ENCODE measurements at places on chromosomes 2 and 18. TPM values are rescaled to one million over a fixed set of nuclear protein-coding genes. Genes with fewer than 3 reads are reported as not detected.

DNA sequence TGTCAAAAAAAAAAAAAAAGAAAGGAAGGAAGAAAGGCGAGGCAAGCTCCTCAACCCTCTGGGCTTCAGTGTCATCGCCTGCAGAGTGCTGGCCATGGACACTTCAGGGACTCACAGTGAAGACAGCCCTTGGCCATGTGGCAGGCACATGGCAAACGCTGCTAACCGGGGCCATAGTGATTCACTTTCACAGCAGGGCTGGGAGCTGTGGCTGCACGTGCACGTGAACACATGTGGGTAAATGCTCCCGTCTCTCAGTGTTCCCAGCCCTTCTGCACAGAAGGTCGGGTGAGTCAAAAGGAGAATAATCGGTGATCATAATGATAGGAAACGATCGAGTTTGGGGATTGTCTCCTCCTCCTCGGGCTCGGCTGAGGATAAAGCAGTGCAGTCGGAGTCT lies 46.1 kb upstream of the UBE2F start:
- no peak for DNase-seq

The GALM gene
- 13.2 TPM for polyA plus RNA-seq

GRCh38 chr2:43221124-43221762 lies 5.2 kb downstream of the ZFP36L2 start:
- DNase-seq: peak; percentile 85

The FKBP1B gene
- polyA plus RNA-seq: 2.0 TPM

- no peak for DNase-seq
Measured at GRCh38 chr2:5401115-5401657, 291.0 kb upstream of the SOX11 start.

The PFN4 gene
- polyA plus RNA-seq: 1.8 TPM

DNA sequence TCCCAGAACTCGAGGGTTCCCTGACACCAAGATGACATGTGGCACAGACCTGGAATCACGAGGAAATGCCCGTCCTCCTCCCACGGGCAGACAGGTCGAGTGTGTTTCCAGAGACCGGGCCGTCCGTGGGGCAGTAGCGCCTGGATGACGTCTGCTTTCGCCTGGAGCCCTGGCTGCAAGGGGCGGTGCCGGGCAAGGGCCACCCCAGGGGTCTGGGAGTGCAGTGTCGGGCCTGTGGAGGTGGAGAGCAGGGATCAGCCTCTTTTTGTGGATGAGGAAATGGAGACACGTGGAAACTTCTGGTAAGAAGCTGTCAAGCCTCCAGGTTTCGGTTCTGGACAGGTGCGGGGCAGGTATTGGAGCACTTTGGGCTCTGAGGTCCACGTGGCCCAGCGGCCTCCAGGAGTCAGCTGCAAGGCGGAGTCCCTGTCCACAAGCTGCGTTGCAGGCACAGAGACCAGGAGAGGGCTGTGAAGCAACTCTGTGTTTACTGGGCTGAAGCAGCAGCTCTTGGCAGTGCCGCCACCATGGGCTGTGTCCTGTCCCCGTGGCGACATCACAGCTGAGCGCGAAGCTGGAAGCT lies 25.6 kb downstream of the NFATC1 start:
- no peak for DNase-seq

The IL1R2 gene
- 0.28 TPM for polyA plus RNA-seq

GRCh38 chr2:102660070-102660469 lies 40.7 kb downstream of the SLC9A2 start:
- DNase-seq: no peak

The LYPD6B gene
- 0.14 TPM for polyA plus RNA-seq

- no peak for DNase-seq
Measured at GRCh38 chr18:44961288-44961995, 280.8 kb downstream of the SETBP1 start.

DNA sequence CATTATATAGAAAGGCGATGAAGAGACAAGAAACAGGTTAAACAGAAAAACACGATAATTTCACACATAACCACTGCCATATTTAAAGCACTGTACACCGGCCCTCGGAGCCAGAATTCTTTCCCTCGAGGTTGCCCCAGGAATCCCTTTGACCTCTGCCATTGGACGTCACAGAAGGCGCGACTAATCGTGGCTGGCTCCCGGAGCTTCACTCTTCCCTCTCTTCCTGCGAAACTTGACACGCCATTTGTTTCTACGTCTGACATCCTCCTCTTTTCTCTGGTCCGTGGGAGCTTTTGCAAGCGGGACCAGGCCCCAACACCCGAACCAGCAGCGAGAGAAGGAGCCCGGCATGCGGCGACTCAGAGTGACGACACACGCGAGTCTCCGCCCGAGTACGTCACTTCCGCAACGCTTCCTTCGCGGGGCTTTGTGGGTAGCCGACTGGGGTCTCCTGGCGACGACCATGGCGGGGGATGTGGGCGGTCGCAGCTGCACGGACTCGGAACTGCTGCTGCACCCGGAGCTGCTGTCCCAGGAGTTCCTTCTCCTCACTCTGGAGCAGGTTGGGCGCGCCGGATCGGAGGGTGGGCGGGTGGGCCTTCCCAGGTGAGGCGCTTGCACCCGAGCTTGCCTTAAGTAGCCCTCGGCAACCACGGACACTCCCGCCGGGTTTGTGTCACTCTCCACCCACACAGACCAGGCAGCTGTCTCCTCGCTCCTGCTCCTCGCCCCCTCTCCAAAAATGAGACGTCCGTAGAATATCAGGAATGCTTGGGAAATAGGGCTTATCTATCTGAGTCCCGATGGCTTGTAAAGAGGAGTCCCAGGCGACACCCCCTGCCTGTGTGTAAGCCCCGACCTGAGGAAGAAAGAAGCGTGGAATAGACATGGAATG lies at the start of gene C2orf49:
Gene C2orf49, plus strand, starts transcription at position 419 of the 898 bp plus-strand sequence. Its CDS starts 48 bp downstream, at position 467.
- DNase-seq: peak; percentile 95

- DNase-seq: no peak
Measured at GRCh38 chr2:240559286-240559685, 871 bp upstream of the DUSP28 start.

DNA sequence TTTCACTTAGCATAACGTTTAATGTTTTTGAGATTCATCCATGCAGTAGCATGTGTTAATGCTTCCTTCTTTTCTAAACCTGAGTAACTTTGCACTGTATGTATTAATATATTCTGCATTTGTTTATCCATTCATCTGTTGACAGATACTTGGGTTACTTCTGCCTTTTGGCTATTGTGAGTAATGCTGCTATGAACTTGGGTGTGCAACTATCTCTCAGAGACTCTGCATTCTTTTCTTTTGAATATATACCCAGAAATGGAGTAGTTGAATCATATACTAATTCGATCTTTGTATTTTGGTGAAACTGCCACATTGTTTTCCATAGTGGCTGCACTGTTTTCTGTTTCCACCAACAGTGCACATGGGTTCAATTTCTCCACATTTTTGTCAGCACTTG lies 128.3 kb downstream of the SH3BP4 start:
- DNase-seq: no peak

The APCDD1 gene
- 6.9 TPM for polyA plus RNA-seq

DNA sequence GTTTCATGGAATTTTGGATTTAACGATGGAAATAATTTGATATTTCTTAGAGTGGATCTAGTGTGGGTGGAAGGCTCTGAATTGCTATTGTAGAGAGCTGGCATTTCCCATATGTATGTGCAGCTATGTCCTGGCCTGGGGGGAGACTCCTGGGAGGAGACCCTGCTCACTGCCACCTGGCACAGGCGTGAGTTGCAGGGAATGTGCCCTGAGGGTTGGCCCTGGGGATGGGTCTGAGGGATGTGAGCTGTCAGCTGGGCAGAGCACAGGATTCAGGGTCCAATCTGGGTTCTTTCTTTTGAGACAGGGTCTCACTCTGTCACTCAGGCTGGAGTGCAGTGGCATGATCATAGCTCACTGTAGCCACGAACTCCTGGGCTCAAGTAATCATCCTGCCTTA lies 120.2 kb downstream of the CLIP4 start:
- no peak for DNase-seq

GRCh38 chr2:199973703-199974102 lies 18.3 kb downstream of the MAIP1 start:
- DNase-seq: peak; percentile 46

The LIPG gene
- 4.8 TPM for polyA plus RNA-seq

DNA sequence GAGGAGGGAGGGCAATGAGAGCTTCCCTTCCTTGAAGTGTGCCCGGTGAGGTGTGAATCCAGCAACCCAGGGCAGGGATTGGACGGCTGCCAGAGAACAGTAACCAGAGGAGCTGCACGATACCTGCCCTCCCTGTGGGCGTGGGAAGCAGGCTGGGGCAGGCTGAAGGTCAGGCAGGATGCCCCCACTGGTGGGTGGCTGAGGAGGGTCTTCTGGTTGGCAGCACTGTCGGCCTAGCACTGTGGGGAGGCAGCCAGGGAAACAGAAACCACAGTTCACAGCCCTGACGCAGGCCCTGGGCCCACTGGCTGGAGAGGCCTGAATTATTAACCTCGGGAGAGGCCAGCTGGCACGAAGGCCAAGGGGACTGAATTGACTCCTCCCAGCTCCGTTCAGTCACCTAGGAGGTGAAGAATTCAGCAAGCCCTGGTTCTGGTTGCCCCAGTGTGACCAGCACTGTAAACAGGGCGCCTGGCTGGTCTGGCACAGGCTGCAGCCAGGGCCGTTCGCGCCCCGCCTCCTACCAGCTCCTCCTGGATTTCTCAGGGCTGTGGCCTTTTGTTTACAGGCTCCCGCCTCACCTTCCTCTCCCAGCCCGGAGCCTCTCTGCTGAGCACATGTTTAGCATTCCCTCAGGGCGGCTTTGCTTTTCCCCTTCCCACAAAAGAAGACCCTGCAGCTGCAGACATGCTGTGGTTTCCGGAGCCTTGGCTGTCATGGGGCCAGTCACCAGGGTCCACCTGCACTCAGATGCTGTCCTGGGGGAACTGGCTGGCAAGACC lies 97.8 kb downstream of the B3GNT2 start:
- DNase-seq: peak; percentile 22

- no peak for DNase-seq
Measured at GRCh38 chr2:54830546-54830945, 107.1 kb downstream of the EML6 start.

DNA sequence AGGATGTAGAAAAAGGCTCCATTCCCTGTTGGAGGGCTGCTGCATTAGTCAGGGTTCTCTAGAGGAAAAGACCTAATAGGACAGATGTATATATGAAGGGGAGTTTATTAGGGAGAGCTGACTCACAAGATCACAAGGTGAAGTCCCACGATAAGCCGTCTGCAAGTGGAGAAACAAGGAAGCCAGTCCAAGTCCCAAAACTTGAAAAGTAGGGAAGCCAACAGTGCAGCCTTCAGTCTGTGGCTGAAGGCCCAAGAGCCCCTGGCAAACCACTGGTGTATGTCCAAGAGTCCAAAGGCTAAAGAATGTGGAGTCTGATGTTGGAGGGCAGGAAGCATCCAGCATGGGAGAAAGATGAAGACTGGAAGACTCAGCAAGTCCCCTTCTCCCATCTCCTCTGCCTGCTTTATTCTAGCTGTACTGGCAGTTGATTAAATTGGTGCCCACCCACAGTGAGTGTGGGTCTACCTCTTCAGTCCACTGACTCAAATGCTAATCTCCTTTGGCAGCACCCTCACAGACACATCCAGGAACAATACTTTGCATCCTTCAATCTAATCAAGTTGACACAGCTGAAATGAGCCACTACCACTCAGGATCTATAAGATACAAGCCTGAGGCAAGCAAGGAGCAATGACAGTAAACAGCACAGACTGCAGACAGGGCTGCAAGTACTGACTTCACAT lies 30.0 kb upstream of the ATG16L1 start:
- DNase-seq: no peak

GRCh38 chr18:2826581-2826980 lies 20.2 kb upstream of the EMILIN2 start:
- no peak for DNase-seq

GRCh38 chr2:165513479-165513878 lies 44.0 kb downstream of the CSRNP3 start:
- DNase-seq: no peak
